ENCODE measurements at places on chromosomes 2 and 18. TPM values are rescaled to one million over a fixed set of nuclear protein-coding genes. Genes with fewer than 3 reads are reported as not detected.

DNA sequence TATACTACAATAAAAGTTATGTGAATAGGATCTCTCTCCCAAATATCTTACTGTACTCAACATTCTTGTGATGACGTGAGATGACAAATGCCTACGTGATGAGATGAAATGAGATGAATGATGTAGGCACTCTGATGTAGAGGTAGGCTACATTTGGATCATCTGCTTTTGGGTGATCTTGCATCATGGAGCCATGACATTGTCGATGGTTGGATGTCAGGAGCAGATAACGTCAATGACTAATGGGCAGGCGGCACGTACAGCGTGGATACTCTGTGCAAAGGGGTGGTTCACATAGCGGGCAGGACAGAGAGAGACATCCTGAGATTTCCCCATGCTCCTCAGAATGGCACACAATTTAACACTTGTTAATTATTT is 40.8 kb upstream of the PPP1R1C start:
- DNase-seq, result no peak

GRCh38 chr2:109130723-109130995 is 1.7 kb downstream of the SH3RF3 start:
- no peak for DNase-seq

DNA sequence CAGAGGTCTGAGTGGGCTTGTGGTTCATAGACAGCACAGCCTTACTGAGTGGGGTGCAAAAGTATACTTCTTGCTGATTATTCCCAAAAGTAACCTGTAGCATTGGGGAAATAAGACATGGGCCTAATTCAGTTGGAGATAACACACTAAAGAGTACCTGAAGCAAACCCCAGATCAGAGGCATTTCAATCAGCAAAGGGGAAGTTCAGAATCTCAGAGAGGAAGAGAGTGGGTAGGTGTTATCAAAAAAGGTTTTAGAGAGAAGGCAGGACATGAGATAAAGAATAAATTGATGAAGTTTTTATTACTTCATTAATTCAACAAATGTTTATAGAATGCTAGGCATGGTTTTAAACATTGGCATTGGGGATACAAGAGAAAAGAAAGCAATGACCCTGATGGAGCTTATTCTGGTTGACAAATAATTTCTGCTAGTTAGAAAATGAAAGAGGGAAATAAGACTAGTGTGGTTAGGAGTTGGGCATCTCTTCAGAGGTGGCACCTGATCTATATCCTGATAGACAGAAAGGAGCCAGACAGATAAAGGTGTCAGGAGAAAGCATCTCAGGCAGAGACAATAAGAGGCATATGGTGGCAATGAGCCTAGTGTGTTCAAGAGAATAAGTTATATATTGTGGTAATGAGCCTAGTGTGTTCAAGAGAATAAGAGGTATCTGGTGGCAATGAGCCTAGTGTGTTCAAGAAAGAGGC is 153.8 kb upstream of the SETBP1 start:
- no peak for DNase-seq

GRCh38 chr2:228430986-228431385 is 249.5 kb upstream of the SPHKAP start:
- DNase-seq, result no peak

The TDRD15 gene
- not detected for total RNA-seq

DNA sequence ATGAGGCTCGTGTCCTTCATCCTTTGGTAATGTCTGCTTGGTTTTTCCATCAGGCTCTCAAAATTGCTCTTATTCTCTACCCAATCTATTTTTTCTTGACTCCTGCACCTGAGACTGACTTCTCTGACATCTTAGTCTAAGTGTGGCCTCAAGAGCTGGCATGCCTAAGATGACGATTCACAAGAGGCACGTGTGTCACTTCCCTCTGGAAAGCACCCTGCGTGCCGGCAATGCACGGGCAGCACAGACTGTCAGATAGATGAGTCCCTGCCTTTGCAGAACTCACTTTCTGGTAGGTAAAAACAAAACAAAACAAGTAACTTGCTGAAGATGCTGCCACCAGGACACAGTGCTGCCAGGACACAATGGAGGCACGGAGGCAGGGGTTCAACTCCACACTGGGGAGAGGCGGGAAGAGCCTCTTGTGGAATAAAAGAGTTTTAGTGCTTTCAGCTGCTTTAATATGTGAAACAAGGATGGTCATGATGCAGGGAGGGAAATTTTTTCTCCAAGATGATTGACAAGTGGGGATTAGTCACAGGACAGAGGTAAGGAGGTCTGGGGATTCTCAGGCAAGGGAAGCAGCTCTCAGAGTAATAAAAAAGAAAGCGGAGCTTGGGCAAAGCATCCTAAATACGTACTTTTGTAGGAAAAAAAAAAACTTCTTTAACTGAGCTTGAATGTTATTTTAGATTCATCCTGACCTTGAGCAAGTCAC is 27.3 kb downstream of the CYB5A start:
- DNase-seq, result no peak

The NETO1 gene
- not detected for total RNA-seq

GRCh38 chr2:46273225-46273863 is 23.9 kb upstream of the EPAS1 start:
- no peak for DNase-seq

DNA sequence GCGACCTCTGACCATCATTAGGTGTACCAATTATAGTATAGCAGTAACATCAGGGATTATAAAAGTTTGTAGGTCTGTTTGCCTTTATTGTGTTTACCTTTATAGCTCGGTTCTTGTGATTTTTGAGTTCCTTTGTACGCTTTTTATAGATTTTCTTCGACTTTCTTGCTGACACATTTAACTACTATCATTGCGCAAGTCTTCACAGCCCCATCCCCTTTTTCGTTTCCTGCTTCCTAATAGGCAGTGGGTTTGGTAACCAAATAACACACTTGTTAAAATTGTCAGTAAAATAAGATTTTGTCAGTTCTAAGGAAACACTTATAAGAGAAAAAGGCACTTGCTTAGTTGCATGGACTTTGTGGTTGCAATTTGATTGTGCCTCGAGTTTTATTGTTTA is 541.5 kb downstream of the LRP1B start:
- no peak for DNase-seq

The THSD7B gene
- 9.6 TPM for total RNA-seq

DNA sequence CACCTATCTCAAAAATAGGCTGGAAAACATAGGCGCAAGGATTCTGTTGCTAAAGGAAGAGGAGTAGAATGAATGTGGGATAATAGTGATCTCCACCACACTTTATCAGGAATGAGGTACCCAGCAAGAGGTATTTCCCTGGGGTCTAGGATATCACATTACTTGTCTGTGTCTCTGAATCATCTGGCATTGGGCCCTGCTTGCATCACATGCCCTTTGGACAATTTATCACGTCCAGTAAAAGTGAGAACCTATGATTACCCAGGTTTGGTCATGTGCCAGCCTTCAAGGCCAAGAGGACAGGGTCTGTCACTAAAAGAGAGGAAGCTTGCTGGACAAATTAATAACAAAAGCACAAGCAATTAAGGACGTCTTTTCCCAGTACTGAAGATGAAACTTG is 11.4 kb upstream of the TRAPPC8 start:
- DNase-seq, result no peak

GRCh38 chr2:99072551-99072950 is 69.0 kb upstream of the C2orf15 start:
- DNase-seq, result no peak

DNA sequence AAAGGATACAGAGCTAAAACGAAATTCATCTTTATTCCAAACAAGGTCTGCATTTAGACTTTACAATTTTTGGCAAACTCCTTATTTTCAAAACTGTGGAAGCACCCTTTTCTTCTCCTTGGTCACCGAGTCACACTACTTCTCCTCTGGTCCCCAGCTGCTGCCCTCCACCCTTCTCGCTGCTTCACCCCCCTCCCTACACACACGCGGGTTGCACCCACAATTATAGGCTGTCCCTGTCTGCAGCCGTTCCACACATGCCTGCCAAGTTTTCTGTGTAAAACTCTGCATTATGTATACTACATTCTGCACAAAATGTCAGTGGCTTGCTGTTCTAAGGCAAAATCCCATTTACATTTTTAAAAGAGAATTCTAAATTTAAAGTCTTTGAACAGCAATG is 63.5 kb downstream of the PTPN2 start:
- DNase-seq, result no peak

The FER1L5 gene
- not detected for total RNA-seq

The DLGAP1 gene
- total RNA-seq, result 1.0 TPM

GRCh38 chr18:47547539-47548202 is 296.2 kb upstream of the SKOR2 start:
- DNase-seq, result no peak

- DNase-seq, result no peak
Measured at GRCh38 chr2:32805104-32806095, 141.4 kb upstream of the LTBP1 start.

The AKAIN1 gene
- total RNA-seq, result not detected

- no peak for DNase-seq
Measured at GRCh38 chr2:180781276-180781675, 199.1 kb upstream of the UBE2E3 start.

The UGT1A6 gene
- not detected for total RNA-seq

DNA sequence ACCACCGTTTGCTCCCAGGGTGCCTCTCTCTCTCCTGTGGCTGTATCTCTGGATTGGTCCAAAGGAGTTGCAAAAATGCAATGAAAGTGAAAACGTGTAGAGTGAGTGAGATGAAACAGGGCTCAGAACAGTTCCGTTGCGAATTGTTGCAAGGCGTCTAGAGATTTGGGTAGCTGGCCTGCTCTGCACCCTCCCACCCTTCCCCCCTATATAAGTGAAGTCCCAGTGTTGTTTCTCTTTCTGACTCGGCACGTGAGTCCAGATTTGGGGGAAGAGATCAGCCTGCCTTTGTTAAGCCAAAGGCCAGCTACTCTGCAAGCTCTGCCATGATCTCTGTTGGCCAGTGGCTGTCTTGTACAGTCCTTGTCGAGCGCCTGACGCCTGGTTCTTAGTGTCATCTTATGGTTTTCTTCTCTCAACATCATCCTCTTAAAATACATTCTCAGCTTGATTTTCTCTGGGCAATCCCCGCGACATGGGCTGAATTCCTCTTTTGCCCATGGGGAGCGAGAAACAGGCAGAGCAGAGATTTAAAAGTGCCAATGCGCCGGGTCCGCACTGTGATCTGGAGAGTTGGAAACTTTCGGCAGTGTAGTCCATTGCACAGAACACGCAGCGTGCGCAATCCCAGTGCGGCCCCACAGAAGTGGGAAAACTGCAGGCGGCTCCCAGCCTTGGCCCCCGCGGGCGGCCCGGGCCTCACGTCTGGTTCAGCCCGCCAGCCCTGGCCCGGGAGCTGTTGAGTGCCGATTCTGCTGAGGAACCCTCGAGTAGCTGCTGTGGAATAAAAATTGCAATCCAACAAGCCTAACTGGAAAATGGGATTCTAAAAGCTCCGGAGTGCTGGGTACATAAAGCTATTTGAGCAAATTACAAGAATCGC is 9.3 kb downstream of the MEIS1 start:
- DNase-seq, result peak; percentile 49

GRCh38 chr2:111168528-111169239 is 48.0 kb downstream of the BCL2L11 start:
- DNase-seq, result peak; percentile 39

GRCh38 chr2:74130211-74130995 is 17.3 kb downstream of the BOLA3 start:
- no peak for DNase-seq

DNA sequence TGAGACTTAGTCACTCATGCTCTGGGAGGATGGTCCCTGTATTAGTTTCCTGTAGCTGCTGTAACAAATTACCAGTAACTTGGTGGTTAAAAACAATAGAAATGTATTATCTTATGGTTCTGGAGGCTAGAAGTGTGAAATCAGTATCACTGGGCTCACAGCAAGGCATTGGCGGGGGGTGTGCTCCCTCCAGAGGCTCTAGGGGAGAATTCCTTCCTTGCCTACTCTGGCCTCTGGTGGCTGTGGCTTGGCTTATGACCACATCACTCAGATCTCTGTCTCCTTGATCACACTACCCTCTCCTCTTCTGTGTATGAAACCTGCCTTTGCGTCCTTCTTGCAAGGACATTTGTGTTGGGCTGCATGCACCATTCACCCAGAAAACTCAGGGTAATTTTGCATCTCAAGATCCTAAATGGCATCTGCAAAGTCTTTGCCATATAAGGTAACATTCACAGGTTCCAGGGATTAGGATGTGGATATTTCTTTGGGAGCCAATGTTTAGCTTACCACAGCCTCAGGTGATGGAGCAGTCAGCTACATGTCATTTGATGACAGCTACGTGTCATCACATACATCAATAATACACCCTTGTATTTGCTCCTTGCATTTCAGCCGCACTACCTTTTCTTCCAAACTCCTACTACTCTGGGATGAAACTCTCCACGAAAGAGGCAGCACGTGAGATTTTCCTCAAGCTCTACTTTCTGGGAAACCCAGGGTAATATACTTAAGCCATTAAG is 49.6 kb upstream of the POU3F3 start:
- no peak for DNase-seq

GRCh38 chr18:471716-472115 is 28.8 kb downstream of the COLEC12 start:
- DNase-seq, result no peak

The IL37 gene
- not detected for total RNA-seq

- no peak for DNase-seq
Measured at GRCh38 chr2:216855079-216855478, 4.8 kb downstream of the TNP1 start.

The GAL3ST2 gene
- not detected for total RNA-seq

The CNGA3 gene
- not detected for total RNA-seq

DNA sequence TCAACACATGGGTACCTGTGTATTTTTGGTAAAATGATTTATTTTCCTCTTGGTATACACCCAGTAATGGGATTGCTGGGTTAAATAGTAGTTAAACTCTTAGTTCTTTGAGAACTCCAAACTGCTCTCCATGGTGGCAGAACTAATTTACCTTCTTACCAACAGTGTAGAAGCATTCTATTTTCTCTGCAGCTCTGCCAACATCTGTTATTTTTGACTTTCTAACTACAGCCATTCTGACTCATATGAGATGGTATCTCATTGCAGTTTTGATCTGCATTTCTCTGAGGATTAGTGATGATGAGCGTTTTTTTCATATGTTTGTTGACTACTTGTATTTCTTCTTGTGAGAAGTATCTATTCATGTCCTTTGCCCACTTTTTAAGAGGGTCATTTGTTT is 180.6 kb downstream of the FSIP2 start:
- DNase-seq, result no peak

The LYG2 gene
- total RNA-seq, result not detected

GRCh38 chr2:24492421-24493279 is 1.6 kb downstream of the NCOA1 start:
- no peak for DNase-seq

The RAB27B gene
- total RNA-seq, result 51.2 TPM

GRCh38 chr18:80191264-80191663 is 56.0 kb downstream of the PARD6G start:
- no peak for DNase-seq

DNA sequence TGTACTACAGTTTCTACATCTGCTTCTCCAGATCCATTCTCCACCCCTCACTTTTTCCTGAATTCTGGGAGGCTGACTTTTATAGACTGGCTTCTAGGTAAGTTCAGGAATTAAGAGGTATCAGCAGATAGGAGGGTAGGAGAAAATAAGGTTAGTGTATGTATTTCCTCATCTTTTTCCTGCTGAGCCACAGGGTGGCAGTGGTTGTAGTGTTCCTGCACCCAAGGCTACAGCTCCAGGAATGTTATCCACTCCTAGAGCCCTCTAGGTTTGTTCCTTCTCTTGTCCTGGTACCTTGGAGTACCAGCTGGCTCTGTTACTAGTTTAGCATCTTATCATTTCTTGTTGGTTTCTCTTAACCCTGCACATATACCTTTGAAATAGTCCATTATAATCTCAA is 40.7 kb upstream of the C2orf66 start:
- no peak for DNase-seq

The FAM228A gene
- total RNA-seq, result 3.1 TPM

- no peak for DNase-seq
Measured at GRCh38 chr2:65107530-65107929, 22.4 kb downstream of the RAB1A start.

GRCh38 chr2:174051741-174052583 is 86.8 kb upstream of the SP3 start:
- DNase-seq, result no peak
